ENCODE measurements at places on chromosomes 3 and 15.

GRCh38 chr3:142858043-142858442 is 30.8 kb downstream of the PCOLCE2 start:
- no peak for DNase-seq

DNA sequence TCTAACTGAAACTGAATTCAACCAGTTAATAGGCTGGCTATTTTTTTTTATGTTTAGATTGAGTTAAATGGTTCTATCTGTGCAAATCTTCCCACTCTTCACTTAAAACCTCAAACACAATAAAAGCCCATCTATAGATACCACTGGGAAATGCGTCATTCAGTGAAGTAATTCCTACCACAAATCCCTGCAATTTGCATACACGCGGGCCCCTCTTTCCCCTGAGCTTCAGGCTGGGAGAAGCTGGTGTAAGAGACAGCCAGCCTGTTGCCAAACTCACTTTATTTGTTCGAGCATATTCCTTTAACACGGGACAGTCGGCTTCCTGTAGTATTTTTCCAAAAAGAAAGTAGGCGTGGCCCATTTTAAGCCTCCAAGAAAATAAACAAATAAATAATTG is 26.0 kb upstream of the MCTP2 start:
- DNase-seq: no peak

GRCh38 chr3:48186631-48187300 is 1.5 kb downstream of the CDC25A start:
- peak; percentile 24 for DNase-seq

- no peak for DNase-seq
Observed at GRCh38 chr15:20352241-20353200, 189.1 kb downstream of the GOLGA6L6 start.

- DNase-seq: no peak
Observed at GRCh38 chr3:172328282-172328681, 120.0 kb downstream of the GHSR start.

DNA sequence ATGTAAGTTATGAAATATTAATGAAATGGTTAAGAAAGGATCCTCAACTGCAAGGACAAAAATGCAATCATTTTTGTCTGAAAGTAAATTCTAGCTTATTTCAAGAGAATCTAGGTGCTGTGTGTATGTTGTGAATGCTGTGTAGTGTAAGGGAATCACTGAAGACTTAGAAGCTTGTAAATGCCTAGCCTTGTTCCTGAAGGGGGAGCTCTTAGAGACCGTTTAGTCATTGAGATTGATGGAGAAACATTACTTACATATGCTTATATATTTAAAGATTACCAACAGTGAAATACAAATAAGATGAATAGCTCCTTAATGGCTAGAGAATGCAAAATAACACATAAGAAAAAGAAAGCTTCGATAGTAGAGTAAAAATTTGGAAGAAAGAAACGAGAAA is 67.9 kb downstream of the CNTN4 start:
- DNase-seq: no peak

DNA sequence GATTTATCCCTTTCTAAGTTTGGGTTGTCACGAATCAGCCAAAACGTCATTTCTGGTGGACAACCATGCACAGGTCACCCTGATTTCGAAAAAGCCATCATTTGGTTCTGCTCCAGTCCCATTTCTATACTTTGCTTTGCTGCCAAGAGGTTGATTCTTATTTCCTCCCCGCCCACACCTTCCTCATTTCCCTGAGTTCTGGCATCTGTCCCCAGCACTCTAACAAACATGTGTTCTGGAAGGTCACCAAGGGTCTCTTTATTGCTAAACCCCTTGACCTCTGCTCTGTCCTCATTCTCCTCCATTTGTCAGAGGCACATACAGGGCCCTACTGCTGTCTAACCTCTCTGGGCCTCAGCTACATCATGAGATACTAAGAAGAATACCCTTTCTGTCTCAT is 36.4 kb upstream of the PTPRG start:
- no peak for DNase-seq

GRCh38 chr3:11717768-11718636 is 74.3 kb upstream of the VGLL4 start:
- peak; percentile 80 for DNase-seq

GRCh38 chr3:8899876-8900460 is 63.3 kb downstream of the RAD18 start:
- DNase-seq: no peak

GRCh38 chr15:68880382-68880781 is 49.9 kb upstream of the SPESP1 start:
- no peak for DNase-seq

- DNase-seq: no peak
Observed at GRCh38 chr15:65384505-65384894, 6.7 kb upstream of the IGDCC3 start.

DNA sequence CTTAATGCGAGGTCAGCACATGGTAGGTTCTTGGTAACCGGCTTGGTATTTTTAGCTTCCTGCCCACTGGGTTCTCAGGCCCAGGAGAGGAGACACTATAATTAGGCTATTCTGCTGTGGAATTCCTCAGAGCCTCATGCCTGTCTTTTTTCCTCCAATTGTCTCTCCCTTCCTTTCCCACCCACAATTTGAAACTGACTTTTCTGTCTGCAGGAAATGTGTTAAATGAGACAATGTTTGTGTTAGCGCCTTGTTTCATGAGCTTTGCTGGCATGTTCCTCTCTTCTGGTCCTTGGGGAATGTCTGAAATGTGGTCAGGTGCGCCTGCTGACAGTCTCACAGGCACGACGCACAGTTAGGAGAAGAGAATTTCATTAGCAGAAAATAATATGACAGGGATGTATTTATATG is 223.6 kb upstream of the CTNNB1 start:
- DNase-seq: no peak

DNA sequence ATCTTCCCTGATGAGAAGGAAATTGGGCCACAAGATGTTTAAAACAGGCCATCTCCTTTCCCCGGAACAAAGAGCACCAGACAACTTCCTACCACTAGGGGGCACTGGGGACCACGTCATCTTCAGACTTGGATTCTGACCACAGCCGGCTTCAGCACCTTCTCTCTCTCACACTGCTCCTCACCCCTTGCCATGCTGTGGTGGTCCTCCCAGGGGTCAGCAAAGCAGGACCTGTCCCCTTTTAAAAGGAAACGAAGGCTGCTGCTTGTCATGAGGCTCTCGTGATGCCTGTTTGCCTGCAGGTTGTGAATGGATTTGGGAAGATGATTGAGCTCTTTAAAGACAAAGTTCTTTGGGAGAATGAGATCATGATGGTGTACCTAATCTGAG is 16.2 kb downstream of the RFT1 start:
- peak; percentile 84 for DNase-seq

- DNase-seq: no peak
Observed at GRCh38 chr15:77415450-77416147, 4.3 kb downstream of the PEAK1 start.

DNA sequence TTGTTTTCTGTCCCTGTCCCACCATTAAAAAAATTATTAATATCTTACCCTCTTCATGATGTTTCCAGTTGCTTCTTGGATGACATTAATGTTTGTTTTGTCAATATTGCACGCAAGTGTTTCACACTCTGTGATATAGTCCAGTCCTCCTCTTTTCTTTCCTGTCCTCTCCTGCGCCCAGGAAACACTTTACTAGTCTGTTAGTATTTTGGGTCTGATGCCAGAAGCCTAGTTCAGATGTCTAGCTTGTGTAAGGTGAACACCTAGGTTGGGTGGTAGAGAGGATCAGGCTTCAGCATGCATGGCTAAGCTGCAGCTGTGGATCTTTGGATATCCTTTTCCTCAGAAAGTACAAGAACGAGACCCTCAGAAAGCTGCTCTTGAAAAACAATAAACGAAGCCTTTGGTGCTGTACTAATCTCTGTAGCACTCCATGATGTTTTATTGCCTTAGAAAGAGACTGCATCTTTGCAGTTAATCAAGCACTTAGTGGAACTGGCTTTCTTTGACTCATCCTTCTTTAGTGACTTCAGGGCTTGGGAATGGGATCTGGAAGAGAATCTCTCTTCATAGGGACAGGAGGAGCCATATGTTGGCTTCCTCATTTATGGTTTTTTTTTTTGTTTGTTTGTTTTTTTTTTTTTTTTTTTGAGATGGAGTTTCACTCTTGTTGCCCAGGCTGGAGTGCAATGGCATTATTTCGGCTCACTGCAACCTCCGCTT is 253.4 kb downstream of the LPP start:
- no peak for DNase-seq

DNA sequence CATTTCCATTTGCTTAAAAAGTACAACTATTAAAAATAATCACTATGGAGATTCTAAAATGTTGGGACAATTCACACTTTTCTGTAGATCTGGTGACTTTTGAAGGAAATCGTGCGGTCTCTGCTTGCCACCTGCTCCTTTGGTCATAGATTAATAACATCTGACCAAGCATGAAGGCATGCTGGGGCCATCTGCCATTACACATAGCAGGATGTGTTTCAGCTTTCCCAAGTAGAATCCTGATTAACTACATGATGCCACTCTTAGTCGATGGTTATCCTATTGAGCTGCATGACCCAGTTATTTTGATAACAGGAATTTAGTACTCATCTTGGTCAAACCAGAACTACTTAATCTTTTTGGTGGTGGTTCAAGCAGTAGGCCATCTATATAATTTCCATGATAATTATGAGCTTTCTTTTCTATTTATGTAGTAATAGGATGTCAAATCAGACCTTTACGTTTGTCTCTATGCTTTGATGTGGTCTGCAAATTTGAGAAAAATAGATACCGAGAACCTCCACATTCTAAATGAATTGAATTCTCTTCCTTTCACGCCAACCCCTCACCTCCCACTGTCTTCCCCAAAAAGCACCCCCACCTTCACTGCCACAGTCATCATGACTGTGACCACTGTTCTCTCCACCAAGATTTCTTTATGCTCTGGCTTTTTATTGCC is 158.1 kb downstream of the DIPK2A start:
- DNase-seq: no peak

DNA sequence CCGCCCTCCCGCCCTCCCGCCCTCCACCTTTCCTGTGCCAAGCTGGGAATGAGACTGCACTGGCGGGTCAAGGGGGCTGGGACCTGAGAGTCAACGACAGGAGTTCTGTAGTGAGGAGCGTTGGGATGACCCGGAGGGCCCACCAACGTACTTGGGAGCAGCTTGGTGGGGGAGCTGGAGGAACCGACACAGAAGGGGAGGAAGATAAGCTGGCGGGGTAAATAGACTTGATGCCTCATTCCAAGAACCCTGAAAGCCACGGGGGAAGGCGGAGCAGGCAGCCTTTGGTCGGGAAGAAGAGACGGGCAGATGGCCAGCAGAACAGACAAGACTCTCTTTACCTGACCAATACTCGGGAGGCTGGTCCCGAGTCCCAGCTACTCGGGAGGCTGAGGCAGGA is 277 bp downstream of the FMN1 start:
- no peak for DNase-seq

GRCh38 chr3:174302746-174303315 is 556.3 kb upstream of the NAALADL2 start:
- DNase-seq: no peak

- DNase-seq: peak; percentile 10
Observed at GRCh38 chr3:151230646-151231045, 27.6 kb upstream of the GPR171 start.

GRCh38 chr3:32309654-32310242 is 71.3 kb downstream of the CMTM8 start:
- DNase-seq: no peak

- no peak for DNase-seq
Observed at GRCh38 chr3:159030886-159031679, 229.2 kb downstream of the MFSD1 start.

Measured in OCI-LY7 (cell line).